GM03348 (cell line): ENCODE measurements at places on chromosomes 5 and 9.

DNA sequence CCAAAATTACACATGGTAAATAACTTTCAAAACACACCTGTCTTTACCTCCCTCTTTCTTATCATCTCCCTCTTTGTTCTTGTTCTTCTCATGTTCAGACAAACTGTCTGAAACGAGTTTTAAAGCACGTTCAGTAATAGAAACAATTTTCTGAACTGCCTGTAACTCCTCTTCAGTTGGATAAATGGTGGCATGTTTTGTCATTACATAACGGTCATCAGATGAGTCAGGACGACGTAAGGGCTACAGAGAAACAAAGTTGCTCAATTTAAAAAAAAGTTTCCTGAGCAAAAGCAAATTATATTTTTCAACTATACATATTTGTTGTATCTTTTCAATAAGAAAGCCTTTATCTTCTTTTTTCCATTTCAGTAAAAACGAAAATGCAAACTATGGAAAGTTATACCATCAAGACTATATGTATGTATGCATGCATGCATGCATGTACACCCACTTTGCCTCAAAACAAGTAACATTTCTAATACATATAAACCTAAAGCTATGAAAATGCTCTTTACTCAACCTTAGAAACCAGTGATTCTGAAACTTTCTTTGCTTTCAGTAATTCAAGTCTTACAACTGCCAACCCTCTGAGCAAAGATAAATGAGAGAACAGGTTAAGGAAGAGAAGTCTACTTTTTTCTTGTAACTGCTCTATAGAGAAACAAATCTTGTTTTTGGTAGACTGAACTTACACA, 56.0 kb downstream of the ZFR start:
- DNase-seq = peak; percentile 29

- peak; percentile 76 for DNase-seq
Observed at GRCh38 chr9:96686638-96687335, 31.7 kb upstream of the PRXL2C start.

GRCh38 chr9:106728860-106729259, 134.1 kb upstream of the ZNF462 start:
- no peak for DNase-seq

- no peak for DNase-seq
Observed at GRCh38 chr5:77181596-77182304, 28.7 kb upstream of the PDE8B start.

- DNase-seq = no peak
Observed at GRCh38 chr9:129368444-129368978, 190.4 kb upstream of the IER5L start.
